ENCODE measurements at places on chromosomes 6 and 20.

- no peak for DNase-seq
Observed at GRCh38 chr20:13113731-13114130, 105.0 kb downstream of the SPTLC3 start.

DNA sequence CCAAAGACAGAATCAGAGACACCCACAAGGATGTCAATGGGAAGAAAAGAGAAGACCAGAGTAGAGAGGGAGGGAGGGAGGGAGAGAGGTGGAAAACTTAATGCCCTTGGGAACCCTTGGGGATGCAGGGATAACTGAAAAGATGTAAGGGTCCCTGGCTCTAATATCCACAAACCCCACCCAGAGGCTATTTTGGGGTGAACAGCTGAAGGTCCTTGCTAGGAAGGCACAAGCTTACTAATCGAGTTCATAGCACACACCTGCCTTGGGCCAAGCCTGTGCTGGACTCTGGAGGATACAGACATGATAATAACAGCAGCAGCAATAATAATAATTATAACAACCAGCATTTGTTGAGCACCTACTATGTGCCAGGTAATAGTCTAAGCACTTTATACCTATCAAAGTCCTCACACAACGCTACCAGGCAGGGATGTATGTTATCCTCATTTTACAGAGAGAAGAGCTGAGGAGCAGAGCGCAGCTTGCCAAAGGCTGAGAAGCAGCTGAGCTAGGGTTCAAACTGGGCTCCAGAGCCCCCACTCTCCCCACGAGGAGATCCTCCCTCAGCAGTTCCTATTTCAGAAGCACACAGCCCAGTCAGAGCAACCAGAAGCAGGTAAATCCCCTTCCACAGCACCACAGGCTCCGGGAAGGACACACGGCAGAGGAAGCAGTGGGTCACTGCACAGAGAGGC is 174.2 kb downstream of the ANKRD60 start:
- no peak for DNase-seq

DNA sequence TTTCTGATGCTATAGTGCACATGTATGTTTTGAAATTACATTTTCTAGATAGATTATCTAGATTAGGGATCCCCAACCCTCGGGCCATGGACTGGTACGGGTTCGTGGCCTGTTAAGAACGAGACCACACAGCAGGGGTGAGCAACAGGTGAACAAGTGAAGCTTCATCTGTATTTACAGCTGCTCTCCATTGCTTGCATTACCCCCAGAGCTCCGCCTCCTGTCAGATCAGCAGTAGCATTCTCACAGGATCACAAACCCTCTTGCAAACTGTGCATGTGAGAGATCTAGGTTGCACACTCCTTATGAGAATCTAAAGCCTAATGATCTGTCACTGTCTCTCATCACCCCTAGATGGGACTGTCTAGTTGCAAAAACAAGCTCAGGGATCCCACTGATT is 10.4 kb downstream of the CEP57L1 start:
- DNase-seq: no peak

DNA sequence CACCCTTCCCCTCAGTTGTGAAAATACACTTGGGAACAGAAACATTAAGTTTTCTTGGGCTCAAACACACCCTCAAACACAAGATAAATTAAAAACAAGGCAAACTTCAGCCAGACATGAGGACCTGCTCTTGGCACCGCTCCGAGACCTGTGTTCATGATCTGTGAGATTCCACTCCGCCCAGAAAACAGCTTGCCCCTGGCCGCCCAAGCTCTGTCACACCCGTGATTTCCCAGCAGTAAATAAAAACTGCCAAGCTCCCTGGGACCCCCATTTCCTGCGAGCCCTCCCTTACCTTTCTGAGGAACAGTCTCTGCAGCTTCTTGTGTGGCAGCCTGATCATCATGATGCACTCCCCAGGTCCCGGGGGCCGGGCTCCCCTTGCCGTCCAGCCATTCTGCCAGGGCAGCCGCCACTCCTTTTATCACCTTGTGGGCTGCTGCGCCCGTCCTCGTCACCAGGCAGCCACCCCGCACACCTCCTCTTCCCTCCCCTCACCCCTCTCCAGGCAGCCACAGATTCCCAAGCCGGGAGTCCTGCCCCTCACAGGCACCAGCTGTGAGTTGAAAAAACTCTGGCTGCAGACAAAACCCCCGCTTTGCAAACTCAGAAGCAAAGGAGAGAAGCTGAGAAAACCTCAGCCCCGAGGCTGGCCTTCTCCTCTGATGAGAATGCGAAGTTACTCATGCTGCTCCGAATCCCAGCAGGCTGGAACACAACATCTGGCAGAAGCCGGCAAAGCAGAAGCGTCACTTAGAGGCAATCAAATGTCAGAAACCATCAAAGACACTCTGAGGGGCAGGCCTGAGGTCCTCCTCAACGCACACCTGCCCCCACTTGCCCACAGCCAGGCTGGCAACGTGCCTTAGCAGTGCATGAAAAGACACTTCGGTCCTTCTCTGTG is 130.4 kb upstream of the RPS6KA2 start:
- no peak for DNase-seq

DNA sequence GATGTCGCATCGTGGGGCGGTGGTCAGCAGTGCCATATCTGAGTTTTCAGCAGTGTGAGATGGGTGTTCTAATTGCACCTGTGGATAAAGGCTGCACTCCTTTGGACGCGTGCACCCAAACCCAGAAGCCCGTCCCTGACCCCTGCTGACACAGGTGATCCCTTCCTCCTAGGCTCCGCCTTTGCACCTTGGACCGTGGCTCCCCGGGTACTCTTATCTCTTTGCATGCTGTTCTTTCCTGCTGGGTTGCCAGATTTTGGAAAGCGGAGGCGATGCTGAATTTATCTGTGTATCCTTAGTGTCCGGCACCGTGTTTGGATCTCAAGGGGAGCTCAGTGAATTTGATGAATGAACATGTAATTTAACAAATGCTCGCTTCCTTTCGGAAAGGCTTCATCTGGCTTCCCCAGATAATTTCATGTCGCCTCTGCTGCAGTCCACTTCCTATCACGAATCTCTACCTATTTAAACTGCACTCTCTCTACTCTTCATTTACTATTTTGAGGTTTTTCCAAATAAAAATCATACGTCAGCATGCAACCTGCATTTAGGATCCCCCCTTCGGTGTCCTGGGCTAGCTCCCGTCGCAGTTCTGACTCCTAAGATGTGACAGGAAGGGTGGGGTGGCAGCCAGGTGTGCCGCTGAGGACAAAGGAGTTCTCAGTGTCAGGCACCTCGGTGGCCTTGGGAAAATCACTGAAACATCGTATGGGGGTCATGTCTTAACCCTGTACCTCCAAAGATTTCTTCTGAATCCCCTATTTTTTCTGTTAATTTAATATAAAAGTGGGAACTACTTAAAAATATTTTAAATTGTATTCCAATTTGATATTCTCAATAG is 753 bp upstream of the PERP start:
- DNase-seq: no peak

DNA sequence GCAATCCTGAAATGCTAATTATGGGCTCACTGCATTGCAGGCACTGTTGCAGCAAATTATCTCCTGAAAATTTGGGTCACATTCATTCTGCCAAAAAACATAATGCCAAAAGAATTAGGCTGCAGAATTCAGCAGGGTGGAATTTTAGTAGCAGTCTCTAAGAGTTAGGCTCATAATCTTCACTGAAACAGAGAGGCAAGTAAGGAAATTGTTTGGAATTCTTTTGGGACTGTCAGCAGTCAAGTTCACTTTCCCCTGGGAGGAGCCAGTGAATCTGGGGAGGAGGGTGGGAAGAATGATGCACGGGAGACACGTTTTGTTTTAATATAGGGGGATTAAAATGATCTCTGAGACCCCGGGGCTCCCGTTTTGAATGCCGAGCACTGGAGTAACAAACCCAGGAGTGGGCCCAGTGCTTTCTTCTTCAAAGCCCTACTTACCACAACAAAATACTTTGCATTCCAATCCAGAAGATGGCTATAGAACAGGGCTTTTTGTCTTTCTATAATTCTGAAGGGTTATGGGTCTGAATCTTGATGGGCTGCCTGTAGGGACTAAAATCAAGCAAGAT is 44.7 kb downstream of the SOBP start:
- no peak for DNase-seq

GRCh38 chr6:44556046-44556445 is 168.5 kb downstream of the CDC5L start:
- no peak for DNase-seq

- no peak for DNase-seq
Observed at GRCh38 chr20:13659288-13659687, 20.6 kb upstream of the TASP1 start.

DNA sequence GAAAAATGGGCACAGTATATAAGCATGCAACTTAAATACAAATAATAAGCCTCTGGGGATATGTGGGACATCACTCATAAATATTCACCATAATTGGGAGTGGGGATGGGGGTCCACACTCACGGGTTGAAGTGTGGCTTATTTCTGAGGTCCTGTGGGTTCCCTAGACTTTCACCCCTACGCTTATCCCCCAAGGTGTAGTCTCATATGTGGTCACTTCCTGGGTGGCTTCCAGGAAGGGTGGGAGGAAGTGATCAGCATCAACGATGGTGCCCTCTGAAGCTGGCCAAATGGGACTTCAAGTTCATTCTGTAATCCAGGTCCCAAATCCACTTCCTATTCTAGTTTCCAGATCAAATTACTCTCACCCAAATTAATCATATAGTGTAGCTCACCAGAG is 59.5 kb downstream of the GNAS start:
- DNase-seq: no peak

DNA sequence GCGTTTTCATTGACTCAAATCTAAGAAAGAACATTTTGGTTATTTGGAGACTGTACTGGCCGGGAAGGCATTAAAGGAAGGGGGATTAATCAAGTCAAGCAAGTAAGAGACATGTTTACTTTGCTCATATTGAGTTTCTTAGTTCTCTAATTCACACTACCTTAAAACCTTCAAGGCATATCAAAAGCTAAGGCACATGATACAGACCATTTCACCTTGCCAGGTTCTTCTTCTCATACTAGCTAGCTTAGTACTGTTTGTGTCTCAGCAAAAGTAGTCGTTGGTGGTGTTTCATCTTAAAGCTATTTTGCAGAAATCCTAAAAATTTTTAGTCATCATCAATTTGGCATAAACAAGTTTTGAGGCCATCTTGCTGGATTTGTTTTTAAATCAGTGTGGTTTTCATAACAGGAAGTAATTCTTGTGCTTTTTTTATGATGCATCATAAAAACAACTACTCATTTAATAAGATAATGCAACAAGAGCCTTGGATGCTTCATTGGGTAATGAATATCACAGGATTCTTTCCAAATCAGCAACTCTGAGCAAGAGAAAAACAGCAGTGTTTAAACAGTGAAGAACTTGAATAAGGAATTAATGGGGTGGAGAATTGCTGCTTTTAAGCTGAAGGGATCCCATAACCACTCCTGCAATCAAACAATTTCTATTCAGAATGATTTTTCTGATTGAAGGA is 425.3 kb downstream of the EPM2A start:
- DNase-seq: no peak

GRCh38 chr6:25070547-25071366 is 135.0 kb upstream of the RIPOR2 start:
- DNase-seq: peak; percentile 54

GRCh38 chr20:63083831-63084562 is 77.2 kb upstream of the BHLHE23 start:
- no peak for DNase-seq

- no peak for DNase-seq
Observed at GRCh38 chr20:58161192-58161591, 67.3 kb downstream of the ANKRD60 start.

DNA sequence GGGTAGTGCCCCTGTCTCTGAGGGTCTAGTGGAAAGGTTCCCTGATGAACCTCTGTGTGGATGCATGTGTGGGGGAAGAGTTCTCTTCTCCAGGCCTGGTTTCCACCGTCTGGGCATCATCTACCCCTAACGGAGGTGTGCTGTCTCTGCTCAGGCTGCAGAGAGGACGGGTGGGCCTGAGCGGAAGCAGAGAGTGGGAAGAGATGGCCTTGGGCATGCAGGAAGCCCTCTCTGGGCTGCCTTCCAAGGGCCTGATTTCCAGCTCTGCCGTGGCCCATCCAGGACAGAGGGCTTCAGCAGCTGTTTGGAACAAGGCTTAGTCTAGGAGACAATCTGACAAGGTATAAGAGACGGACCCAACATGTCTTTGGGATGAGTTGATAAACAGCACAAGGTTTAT is 220.1 kb upstream of the DTNBP1 start:
- no peak for DNase-seq

- no peak for DNase-seq
Observed at GRCh38 chr20:219290-220115, 7.6 kb upstream of the DEFB129 start.

GRCh38 chr20:50149481-50150254 is 3.9 kb downstream of the PEDS1 start:
- DNase-seq: no peak

- DNase-seq: no peak
Observed at GRCh38 chr6:25442898-25443297, 163.7 kb downstream of the CARMIL1 start.

- DNase-seq: no peak
Observed at GRCh38 chr6:38646166-38646878, 6.6 kb upstream of the BTBD9 start.

DNA sequence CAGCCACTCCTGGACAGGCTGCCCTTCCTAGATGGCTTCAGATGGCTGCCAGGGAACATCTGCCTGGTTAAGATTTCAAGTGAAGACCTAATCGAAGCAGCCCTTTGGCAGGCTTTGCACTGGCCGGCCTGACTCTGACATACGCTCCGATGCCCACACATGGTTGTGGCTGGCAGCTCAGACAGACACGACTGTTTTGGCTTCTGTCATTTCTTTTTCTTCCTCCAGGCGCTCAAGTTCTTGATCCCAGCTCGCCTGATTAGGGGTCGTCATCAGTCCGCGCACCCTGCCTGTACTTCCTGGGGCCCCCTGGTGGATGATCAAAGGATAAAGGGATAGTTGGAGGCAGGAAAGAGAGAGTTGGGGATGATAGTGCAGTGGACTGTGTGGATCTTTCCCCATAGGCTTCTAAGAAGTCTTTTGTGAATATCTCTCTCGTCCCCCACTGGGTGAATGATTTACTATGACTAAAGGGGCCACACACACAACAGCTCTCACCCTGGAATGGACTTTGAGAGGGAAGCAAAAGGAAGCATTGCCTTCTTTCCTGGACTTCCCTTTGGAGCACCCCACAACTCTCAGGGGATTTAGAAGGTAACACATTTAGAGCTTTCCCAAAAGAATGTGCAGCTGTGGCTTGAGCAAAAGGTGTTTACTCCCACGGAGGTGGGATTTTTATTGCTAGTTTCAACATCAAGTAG is 21.4 kb upstream of the TRAM2 start:
- no peak for DNase-seq

GRCh38 chr20:1897965-1898464 is 2.8 kb downstream of the SIRPA start:
- DNase-seq: no peak

GRCh38 chr6:1383729-1384548 is 5.4 kb upstream of the FOXF2 start:
- no peak for DNase-seq

DNA sequence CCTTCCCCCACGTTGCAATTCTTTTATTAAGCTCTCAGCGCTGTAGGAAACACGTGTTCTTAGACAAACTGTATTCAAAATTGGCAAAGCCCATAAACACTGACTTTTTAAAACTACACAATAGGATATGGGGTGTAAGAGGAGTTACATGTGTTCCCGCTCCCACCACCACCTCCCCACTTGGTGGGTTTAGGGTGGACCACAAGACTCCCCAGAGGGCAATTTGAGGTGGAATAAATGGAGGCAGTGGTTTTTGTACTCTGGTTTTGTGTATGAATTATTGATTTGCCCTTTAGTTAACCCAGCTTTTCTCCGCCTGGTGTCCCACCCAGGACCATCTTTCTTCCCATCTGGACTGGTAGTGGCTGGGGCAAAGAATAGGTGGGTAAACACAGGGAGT is 3.7 kb downstream of the UQCC2 start:
- no peak for DNase-seq

- no peak for DNase-seq
Observed at GRCh38 chr20:55685841-55686240, 319.5 kb downstream of the CBLN4 start.
